SJCRH30 (cell line): ENCODE measurements at places on chromosomes 12 and 14. TPM values are rescaled to one million over a fixed set of nuclear protein-coding genes. Genes with fewer than 3 reads are reported as not detected.

Gene SMIM41
- not detected in 2 replicates for total RNA-seq

Gene FAM222A
- 17.5 and 18.9 TPM in 2 replicates for total RNA-seq

Gene HCAR1
- not detected in 2 replicates for total RNA-seq

Gene APOLD1
- 2.0 and 2.1 TPM in 2 replicates for total RNA-seq

Gene GSG1
- total RNA-seq, result 0.49 and 1.0 TPM in 2 replicates

Gene CD163
- total RNA-seq, result not detected in 2 replicates

Gene CCDC38
- total RNA-seq, result 0.04 and 0.10 TPM in 2 replicates

Gene SERPINA3
- 0.15 TPM in 1 of 2 replicates, not detected in the other for total RNA-seq

Gene SLC7A8
- 0.04 TPM in 1 of 2 replicates, not detected in the other for total RNA-seq

Gene TUNAR
- total RNA-seq, result not detected in 2 replicates

- H3K36me3 ChIP-seq, result peaks cover 11% of the 10 kb centered on the region; the same call in 1 of the 2 replicates
- no peak for DNase-seq
- H3K4me1 ChIP-seq, result no peaks in the 10 kb centered on the region
- H3K27ac ChIP-seq, result no peak overlapping the region
- H3K4me3 ChIP-seq, result no peak overlapping the region
Measured at GRCh38 chr12:128815779-128816642, 7.7 kb downstream of the SLC15A4 start.

DNA sequence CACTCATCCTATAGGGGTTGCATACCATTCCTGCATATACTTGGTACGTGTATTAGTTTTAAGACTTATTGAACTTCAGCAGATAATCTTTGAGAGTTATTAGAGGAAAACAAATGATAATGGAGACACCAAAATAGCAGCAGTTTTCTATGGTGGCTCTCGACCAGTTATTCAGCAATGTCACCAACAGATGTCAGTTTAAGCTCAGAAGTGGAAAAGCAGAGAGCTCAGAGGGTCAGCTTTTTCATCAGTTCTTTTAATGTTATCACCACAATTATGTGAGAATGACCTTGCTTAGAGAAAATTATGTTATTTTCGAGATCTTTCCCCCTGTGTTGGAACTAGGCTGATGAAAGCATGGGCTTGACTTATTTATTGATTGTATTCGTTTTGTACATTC, 32.0 kb downstream of the PTPN11 start:
- H3K4me1 ChIP-seq, result no peaks in the 10 kb centered on the region
- H3K4me3 ChIP-seq, result no peak overlapping the region
- peaks cover 45% of the 10 kb centered on the region for H3K36me3 ChIP-seq

GRCh38 chr12:122610207-122610606, 83.2 kb downstream of the KNTC1 start:
- H3K27ac ChIP-seq, result no peak overlapping the region
- no peaks in the 10 kb centered on the region for H3K4me1 ChIP-seq
- H3K36me3 ChIP-seq, result peaks cover 59% of the 10 kb centered on the region
- no peaks in the 10 kb centered on the region for H3K27me3 ChIP-seq
- DNase-seq, result no peak

DNA sequence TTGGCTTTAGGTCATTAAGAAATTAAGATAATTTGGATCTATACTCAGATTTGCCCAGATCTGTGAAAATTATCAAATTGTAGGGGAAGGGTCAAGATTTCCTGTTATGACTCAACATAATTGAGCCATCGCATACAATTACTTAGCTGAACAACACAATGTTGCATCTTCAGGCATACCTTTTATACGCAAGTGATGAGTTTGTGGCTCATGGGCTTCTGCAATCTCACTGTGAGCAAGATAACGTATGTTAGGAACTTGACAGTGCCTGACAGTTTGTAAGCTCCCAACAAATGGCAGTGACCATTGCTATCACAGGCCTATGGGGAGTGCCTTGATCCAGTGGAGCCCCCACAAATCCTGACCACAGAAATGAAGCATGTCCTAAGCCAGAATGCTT, 199.7 kb downstream of the BCAT1 start:
- no peaks in the 10 kb centered on the region for H3K36me3 ChIP-seq
- peaks cover 33% of the 10 kb centered on the region for H3K4me1 ChIP-seq
- no peaks in the 10 kb centered on the region for H3K27me3 ChIP-seq
- no peak overlapping the region for H3K4me3 ChIP-seq
- DNase-seq, result no peak

DNA sequence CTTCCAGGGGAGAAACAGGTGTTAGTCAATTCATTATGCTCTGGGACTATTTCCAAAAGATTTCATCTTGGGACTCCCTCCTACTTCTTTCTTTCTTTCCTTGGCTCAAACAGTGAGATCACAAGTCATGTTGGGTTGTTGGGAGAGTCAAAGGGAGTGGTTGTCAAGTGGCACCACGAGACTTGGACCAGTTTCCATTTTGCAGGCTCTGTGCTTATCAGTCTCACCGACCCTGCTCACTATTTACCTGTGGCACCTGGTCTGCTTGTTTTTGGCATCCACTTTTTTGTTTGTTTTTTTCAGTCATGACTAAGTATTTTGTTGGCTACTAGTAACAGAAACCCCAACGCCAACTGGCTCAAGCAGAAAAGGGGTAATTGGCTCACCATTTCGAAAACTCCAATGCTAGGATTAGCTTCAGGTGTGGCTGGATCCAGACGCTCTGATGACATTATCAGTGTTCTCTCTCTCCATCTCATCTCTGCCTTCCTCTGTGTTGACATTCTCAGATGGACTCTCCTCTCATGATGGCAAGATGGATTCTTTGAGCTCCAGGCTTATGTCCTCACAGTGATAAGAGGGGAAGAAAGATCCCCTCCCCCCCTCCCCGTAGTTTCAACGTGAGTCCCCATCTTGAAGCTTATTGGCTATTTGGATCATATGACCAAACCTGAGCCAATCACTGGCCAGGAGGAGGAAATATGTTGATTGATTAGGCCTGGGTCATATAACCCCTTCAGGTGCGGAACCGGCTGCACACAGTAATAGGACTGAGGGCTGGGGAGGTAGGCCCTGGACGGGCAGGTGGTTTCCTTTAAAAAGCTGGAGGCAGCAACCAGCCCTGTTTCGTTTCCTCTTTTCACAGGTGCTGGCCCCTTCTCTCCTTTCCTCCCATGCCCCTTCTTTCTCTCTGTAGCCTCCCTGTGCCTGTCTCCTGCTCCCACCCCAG, 84.2 kb downstream of the AACS start:
- H3K4me1 ChIP-seq, result no peaks in the 10 kb centered on the region
- DNase-seq, result no peak
- no peak overlapping the region for H3K27ac ChIP-seq
- no peaks in the 10 kb centered on the region for H3K36me3 ChIP-seq
- no peaks in the 10 kb centered on the region for H3K27me3 ChIP-seq

GRCh38 chr14:96081767-96082400, 42.7 kb downstream of the C14orf132 start:
- no peaks in the 10 kb centered on the region; the same call in 1 of the 2 replicates for H3K27me3 ChIP-seq
- no peak for DNase-seq
- H3K27ac ChIP-seq, result no peak overlapping the region
- no peak overlapping the region for H3K4me3 ChIP-seq
- H3K4me1 ChIP-seq, result no peaks in the 10 kb centered on the region

DNA sequence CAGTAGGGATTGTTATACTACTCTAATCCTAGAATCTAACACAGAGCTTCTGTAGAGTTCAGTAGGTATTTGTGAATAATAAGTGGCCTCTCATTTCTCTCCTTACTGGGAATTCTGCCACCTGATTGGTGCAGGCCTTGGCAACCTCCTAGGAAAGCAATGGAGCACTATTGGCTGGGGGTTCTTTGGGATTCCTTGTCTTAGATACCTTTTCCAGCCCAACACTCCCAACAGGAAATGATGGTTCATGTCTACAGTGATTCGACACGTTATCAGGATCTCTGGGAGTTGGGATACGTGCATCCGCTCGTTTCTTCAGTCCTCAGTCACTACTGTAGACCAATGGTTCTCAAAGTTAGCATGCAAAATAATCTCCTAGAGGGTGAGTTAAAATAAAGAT, 67.4 kb downstream of the ELK3 start:
- H3K4me1 ChIP-seq, result peaks cover 11% of the 10 kb centered on the region
- no peak overlapping the region for H3K4me3 ChIP-seq
- no peak for DNase-seq
- H3K36me3 ChIP-seq, result peaks cover 35% of the 10 kb centered on the region
- no peaks in the 10 kb centered on the region for H3K27me3 ChIP-seq

- H3K4me1 ChIP-seq, result no peaks in the 10 kb centered on the region
- no peak overlapping the region for H3K27ac ChIP-seq
- DNase-seq, result no peak
Measured at GRCh38 chr14:25001601-25002000, 48.3 kb downstream of the STXBP6 start.

DNA sequence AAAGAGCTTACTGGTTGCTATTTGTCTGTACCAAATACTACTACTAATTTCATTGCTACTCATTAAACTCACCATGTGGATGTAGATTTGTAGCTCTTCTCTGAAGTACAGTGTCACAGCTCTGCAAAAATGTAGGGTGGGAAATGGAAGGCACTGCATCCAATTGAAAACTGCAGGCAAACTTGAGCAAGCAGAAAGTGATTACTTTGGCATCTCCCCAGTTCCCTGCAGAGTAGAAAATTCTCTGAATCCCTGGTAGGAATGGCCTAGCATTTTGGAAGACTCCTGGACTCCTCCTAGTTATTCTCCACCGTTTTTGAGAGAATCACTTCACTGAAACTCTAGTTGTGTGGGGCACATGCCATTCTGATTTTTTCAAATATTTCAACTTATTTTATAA, 239.1 kb downstream of the DIO2 start:
- H3K4me1 ChIP-seq, result no peaks in the 10 kb centered on the region
- no peak for DNase-seq
- no peaks in the 10 kb centered on the region for H3K27me3 ChIP-seq
- H3K4me3 ChIP-seq, result no peak overlapping the region
- no peak overlapping the region for H3K27ac ChIP-seq

DNA sequence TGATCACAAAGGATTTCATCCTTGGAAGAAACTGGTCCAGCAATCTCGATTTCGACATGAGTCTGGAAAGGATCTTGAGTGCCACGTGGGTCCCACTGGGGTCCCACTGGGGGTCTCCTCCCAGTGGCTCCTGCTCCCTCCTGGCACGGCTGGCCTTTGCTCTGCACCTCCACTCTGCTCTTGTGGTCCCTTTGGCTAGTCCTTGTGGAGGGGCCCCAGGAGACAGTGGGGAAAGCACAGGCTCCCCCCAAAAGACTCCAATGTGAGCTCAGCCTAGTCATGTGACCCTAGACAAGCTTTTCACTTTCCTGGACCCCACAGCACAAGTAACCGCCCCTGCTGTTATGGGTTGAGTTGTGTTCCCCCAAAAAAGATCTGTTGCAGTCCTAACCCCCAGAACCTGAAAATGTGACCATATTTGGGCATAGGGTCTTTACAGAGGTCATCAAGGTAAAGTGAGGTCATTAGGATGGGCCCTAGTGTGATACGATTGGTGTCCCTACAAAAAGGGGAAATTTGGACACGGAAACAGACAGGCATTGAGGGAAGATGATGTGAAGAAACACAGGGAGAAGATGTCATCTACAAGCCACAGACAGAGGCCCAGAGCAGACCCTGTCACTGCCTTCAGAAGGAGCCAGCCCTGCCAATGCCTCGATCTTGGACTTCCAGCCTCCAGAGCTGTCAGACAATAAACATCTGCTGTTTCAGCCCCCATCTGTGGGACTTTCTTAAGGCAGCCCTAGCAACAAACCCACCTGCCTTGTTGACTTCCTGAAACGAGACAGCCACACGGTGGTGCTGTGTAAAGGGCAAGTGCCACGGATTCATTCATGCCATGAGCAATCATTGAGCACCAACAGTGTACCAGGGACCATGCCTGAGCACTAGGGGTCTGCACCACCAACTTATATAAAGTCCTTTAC, 23.8 kb upstream of the PPP2R5C start:
- H3K27me3 ChIP-seq, result no peaks in the 10 kb centered on the region
- H3K4me1 ChIP-seq, result no peaks in the 10 kb centered on the region
- no peak for DNase-seq
- H3K4me3 ChIP-seq, result no peak overlapping the region
- H3K36me3 ChIP-seq, result no peaks in the 10 kb centered on the region

DNA sequence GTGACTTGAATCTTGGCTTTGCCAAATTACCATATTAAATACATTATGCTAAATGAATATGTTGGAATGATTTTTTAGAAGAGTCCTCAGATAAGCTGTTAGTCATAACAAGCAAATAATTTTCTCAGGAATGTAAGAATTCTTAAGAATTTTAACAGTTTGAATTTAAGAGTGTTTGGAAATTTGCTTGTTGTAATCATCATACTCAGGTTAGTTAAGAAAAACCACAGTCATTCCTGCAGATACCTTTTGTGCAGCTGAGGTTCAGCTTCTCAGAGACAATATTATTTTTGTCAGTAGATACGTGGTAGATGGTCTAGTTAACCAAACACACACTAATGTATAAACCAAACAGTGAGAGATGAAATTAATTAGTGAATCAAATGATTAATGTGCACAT, 8.9 kb downstream of the WNK1 start:
- H3K4me1 ChIP-seq, result peaks cover 5% of the 10 kb centered on the region; the same call in 1 of the 2 replicates
- peaks cover 8% of the 10 kb centered on the region; the same call in 1 of the 2 replicates for H3K36me3 ChIP-seq
- DNase-seq, result no peak
- no peak overlapping the region for H3K27ac ChIP-seq
- no peaks in the 10 kb centered on the region for H3K27me3 ChIP-seq
- H3K4me3 ChIP-seq, result no peak overlapping the region

- no peak overlapping the region for H3K27ac ChIP-seq
- no peaks in the 10 kb centered on the region for H3K27me3 ChIP-seq
- no peaks in the 10 kb centered on the region for H3K36me3 ChIP-seq
- peak; percentile 15 for DNase-seq
- H3K4me1 ChIP-seq, result peaks cover 12% of the 10 kb centered on the region
Measured at GRCh38 chr12:19922717-19923116, 445.6 kb upstream of the PDE3A start.

DNA sequence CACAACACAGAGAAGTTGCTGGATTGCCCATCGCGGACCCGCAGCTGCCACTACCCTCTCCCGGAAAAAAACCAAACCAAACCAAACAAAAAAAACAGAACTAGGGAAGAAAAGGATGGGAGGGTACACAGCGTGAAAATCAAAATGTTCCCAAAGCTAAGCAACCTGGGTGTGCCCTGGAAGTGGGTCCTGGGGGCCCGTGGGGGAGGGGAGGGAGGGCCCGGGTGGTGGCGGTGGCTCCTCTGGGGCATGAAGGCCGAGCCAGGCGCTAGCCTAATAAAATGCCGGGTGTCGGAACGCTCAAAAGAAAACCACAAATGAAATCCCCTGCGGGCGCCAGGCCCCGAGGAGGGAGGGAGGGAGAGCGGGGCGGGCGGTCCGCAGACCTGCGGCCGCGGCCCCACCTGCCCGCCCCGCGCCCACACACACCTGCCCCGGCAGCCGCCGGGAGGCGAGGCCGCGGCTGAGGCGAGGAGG, 787 bp downstream of the HECTD4 start:
- no peaks in the 10 kb centered on the region for H3K36me3 ChIP-seq
- H3K27me3 ChIP-seq, result no peaks in the 10 kb centered on the region
- peak; percentile 46 for DNase-seq
- H3K4me3 ChIP-seq, result peak overlapping the region; percentile 76
- H3K27ac ChIP-seq, result no peak overlapping the region

- H3K4me1 ChIP-seq, result no peaks in the 10 kb centered on the region
- DNase-seq, result no peak
- no peaks in the 10 kb centered on the region for H3K27me3 ChIP-seq
- no peak overlapping the region for H3K27ac ChIP-seq
Measured at GRCh38 chr12:30959778-30960177, 33.2 kb downstream of the TSPAN11 start.
